ENCODE measurements at places on chromosomes 5 and 9. TPM values are rescaled to one million over a fixed set of nuclear protein-coding genes. Genes with fewer than 3 reads are reported as not detected.

Gene MYMK
- not detected for total RNA-seq

- DNase-seq, result no peak
These were observed 49.4 kb downstream of the ASTN2 start for GRCh38 chr9:117365438-117365837.

- DNase-seq, result no peak
These were observed 21.2 kb upstream of the ARL14EPL start for GRCh38 chr5:116011046-116011445.

GRCh38 chr5:103235891-103236290 lies 22.7 kb upstream of the MACIR start:
- DNase-seq, result no peak

Gene GABBR2
- total RNA-seq, result 0.17 TPM

All from renal cortical epithelial cell (primary cell).